ENCODE measurements at places on chromosomes 16 and 17.

DNA sequence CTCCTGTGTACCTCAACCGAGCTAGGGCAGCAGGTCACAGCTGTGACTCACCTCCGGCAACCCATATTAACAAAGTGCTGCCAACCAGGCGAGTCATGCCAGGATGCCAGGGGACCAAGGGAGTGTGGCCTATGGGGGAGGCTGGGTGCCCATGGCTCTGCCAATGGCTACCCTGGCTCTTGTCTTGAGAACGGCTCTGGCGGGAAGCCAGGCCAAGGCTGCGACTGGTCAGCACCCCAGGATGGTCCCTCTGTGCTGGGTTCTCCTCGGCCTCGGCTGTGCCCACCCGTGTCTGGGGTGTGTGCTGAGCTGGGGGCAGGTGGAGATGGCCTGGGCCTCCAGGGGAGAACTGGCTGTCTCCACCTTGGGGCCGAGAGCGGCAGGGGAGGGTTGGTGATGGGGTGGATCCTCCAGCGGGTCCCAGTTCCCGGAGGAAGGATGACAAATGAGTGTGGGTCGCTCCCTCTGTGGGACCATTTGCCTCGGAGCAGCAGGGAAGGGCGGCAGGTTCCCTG lies 75.8 kb downstream of the MRC2 start:
- DNase-seq, result no peak

DNA sequence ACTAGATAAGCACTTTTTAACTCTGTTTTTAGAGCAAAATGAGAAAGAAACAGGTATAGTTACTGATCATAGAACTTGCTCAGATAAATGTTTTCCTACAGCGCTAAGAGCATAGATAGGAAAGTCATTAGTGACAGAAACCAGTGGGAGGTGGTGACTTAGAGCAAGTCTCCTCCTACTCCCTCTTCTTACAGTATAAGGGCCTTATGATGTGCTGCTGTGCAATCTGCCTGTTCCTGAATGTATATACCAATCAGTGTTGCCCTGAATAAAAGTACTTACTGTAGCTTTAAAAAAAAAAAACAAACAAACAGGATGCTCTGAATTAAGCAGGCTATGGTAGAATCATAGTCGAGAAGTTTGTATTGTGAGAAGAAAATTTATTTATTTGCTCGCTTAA lies 23.3 kb upstream of the RASL10B start:
- DNase-seq, result no peak

- no peak for DNase-seq
Measured at GRCh38 chr17:82599674-82600661, 48.3 kb downstream of the WDR45B start.

- no peak for DNase-seq
Measured at GRCh38 chr16:49382916-49383315, 9.3 kb downstream of the C16orf78 start.

DNA sequence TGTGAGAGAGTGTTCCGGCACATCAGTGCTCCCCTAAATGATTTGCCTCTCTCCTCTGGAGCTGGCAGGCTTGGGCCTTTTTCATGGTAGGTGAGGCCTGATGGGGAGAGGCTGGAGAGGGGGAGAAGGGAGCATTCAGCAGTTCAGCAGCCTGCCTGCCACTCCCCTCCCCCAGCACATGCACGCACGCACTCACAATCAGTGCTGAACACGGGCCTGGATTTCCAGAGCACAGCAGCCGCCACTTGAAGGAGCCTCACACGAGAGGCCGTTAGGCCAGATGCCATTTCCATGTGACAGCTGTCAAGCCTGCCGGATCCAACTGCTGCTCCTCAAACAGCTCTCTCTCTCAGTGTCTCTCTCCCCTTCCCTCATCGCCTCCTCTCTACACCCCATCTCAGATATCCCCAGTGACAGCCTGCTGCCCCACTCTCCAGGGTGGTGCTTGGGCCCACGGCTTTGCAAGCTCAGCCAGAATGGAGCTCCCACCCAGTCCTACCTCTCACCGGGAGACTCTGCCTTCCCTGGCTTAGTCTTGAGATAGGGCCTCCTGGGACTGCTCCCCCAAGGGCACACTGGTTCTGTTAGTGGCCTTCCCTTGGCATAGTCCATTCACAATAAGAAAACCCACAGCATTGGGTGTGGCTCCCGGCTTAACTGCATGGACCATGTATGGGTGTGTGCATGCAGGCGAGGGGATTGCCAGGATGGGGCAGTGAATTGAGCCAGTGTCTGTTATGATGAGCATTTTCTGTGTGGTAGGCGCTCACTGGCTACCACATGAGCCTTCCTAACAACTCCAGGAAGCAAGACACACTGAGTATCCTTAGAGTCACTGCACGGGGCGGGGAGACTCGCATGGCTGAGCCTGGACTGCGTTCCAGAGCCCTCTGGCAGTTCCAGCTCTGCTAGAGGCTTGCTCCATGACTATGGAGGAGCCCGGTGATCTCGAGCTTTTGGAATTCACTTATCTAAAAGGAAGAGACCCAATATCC lies 226.2 kb downstream of the CCDC182 start:
- no peak for DNase-seq

DNA sequence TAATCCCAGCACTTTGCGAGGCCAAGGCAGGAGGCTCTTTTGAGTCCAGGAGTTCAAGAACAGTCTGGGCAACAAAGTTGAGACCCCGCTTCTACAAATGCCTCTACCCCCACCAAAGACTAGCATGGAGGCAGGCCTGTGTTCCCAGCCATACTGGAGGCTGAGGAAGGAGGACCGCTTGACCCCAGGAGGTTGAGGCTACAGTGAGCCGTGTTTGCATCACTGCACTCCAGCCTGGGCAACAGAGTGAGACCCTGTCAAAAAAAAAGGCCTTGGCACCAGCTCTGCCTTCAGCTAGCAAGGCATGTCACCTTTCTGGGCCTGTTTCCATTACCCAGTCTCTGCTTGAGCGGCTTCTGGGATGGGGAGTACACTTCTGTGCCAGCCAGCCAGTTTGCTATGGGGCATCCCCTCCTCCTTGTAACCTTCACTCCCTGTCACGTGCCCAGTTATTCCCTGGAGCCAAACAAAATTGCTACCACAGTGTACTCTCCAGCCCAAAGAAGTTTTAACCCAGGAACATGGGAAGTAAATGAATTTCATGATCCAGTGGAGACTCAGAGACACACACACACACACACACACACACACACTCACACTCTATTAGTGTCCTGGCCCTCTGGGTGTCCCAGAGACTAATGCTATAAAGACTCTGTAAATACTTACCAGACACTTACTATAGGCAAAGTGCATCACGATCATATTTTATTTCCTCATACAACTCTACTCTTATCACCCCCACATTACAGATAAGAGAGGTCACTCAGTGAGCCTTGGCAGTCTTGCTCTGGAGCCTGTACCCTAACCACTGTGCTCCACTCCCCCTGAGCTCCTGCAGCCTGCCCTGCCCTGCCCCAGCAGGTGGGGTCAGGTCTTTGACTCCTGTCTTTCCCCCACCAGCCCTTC lies 2.5 kb downstream of the CISD3 start:
- no peak for DNase-seq

GRCh38 chr17:67606896-67607604 lies 110.7 kb upstream of the NOL11 start:
- DNase-seq, result no peak

GRCh38 chr16:27531826-27532800 lies 17.6 kb downstream of the GTF3C1 start:
- no peak for DNase-seq

DNA sequence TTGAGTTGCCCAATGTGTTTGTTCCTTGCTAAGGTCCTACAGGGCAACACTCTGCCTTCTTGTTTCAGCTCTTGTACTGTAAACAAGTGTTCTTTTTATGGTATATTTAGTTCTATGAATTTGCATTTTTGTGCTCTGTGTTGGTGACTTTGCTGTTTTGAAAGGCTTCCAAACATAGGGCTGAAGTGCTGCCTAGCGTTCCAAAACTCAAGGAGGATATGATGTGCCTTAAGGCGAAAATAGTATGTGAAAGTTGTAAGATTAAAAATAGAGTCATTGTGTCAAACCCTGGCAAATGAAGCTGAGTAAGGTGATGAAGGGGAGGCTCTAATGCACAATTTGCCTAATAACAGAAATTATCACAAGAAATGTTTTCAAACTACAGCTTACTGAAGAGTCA lies 372.7 kb upstream of the TOM1L1 start:
- DNase-seq, result no peak

DNA sequence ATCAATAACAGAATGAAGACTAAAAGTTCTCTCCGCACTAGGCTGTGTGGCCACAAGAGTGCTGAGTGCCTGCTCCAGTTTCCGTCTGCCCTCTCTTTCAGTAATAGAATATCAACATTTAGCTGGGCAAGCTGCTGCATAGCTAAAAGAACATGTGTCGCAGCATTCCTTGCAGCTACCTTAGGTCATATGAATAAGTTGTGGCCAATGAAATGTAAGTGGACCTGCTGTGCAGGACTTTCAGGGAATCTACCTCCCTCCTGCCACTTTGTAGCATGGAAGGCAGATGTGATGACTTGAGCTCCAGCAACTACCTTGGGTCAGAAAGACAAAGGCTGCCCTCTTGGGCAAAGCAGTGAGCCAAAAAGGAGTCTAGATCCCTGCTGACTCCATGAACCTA lies 25.4 kb downstream of the SLC39A11 start:
- no peak for DNase-seq

GRCh38 chr16:85752511-85753420 lies 1.9 kb upstream of the C16orf74 start:
- DNase-seq, result no peak

- peak; percentile 72 for DNase-seq
Measured at GRCh38 chr17:27559506-27560481, 71.2 kb upstream of the LGALS9 start.

DNA sequence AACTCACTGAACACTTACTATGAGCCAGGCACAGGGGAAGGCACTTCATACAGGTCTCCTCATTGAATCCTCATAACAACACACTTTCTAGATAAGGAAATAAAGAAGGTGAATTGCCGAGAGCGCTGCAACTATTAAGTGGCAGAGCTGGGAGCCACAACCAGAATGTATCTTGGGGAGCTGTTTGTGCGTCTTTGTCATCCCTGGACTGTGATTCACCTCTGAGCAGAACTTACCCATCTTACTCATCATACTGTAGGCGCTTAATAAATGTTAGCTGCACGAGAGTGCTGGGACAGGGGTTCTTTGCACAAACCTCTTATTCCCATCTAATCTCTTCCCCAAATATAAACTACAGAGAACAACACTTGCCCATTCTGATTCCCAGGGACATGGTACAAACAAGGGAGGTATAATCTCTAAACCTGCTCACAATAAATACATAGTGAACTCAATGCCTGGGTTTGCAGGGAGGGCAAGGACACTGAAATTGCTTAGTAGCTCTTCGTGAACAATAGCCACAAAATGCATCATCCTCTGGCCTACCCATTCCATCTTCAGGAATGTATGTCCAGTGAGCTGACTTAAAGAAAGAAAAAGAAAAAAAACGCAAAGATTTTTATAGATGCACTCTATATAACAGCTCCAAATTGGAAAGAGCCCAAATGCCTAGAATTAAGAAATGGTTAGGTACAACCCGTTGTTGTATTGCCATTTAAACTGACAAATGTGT lies 43.0 kb downstream of the MYO18A start:
- DNase-seq, result no peak

DNA sequence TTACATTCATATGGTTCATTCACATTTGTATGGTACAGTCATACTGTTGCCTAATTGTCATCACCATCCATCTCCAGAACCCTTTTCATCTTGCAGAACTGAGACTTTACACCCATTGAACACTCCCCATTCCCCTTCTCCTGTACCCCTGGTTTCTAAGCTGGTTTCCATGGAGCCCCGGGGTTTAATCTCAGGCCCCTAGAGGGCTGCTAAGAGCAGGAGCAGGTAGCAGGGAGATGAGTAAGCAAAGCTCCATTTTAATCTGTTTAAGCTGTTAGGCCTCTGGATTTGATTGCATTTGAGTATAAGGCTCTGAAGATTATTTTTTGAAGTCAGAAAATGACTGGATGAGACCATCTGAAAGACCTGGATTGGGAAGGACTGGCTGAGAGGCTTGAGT lies 68.5 kb upstream of the RPL38 start:
- no peak for DNase-seq

GRCh38 chr17:30379903-30380381 lies 1.2 kb downstream of the CPD start:
- DNase-seq, result no peak

DNA sequence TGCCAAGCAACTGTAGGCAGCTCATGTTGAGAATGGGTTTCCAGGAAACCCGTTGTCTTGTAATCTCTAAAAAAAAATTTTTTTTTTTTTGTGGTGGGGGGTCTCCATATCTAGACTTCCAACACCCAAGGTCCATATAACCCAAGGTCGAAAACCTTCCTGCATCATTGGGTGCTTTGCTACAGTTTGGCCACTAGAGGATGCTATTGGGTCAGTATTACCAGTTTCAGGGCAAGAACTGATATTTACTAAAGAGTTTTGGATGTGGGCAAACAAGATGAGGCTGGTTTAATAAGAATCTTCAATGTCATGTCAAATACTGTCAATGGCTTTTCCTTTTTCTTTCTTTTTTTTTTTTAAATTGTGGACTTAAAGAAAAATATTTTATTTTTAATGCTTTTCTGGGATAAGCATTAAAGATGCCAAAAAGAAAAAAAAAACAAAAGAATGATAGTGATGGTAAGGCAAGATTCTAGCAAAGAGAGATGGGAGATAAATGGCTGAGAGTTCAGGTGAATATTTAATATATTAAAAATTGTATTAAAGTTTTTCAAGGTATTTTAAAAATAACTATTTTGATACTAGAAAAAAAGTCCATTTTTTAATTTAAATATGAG lies 62.2 kb downstream of the DHRS7C start:
- no peak for DNase-seq

DNA sequence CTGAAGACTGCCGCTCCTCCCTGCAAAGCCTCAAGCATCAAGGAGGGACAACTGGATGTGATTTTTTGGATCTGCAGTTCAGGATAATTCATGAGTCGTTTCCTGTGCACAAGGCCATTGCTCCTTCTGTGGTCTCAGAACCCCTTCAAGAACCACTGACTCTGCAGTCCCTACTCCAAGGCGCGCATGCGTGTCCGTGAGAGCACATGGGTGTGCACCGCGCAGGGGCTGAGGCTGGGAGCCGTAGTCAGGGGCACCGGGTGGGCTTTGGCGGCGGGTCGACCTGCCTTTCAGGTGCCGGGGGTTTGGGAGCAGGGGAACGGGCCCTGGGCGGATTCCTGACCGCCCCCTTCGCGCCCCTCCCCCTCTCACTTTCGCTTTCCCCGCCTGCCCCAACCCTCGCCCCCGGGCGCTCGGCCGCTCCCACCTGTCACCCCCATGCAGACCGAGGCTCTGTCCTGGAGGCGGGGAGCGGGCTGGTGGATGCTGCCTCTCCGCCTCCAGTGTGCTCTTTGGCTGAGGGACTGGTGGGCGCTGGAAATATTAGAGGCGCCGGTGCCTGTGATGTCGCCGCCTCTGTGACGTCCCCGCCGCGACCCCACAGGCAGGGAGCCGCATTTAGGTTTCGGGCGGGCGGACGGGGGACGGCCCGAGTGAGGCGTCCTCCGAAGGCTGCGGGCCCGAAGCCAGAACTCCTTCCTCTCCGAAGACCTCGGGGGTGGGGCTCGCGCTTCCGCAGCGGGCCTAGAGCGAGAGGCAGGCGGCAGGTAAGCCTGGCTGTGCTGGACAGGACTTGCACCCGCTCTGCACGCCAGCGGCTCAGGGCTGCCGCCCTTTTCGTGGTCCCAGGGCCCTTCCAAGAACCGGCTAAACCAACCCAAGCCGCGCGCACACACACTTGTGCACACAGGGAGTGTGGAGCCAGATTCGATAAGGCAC lies at the start of gene SPATA32:
TSS of gene SPATA32 (minus strand) at position 518 of the 939 bp plus-strand sequence. CDS start at position 440, 78 bp downstream.
- DNase-seq, result no peak
